ENCODE measurements at places on chromosomes 6 and 20. TPM values are rescaled to one million over a fixed set of nuclear protein-coding genes. Genes with fewer than 3 reads are reported as not detected.

DNA sequence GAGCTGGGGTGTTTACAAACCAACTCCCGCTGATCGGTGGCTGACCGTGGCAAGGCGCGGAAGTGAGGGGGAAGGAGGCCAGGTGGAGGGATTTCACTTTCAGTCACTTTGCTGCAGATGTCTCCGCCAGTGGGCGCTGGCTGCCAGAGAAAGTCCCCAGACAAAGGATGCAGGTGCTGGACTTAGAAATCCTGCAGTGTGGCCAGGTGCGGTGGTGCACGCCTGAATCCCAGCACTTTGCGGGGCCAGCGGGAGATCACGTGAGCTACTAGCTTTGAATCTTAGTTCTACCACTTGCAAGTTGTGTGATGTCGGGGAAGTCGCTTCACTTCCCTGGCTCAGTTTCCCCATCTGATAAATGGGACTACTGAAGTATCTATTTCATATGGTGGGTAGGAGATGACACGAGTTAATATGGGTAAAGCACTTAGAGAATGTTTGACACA is 180.4 kb downstream of the ZNF217 start:
- DNase-seq, result peak; percentile 45

GRCh38 chr20:60694763-60695162 is 557.3 kb upstream of the CDH4 start:
- DNase-seq, result no peak

GRCh38 chr6:70957284-70957617 is 391 bp upstream of the B3GAT2 start:
- no peak for DNase-seq

The GSTA3 gene
- total RNA-seq, result not detected

DNA sequence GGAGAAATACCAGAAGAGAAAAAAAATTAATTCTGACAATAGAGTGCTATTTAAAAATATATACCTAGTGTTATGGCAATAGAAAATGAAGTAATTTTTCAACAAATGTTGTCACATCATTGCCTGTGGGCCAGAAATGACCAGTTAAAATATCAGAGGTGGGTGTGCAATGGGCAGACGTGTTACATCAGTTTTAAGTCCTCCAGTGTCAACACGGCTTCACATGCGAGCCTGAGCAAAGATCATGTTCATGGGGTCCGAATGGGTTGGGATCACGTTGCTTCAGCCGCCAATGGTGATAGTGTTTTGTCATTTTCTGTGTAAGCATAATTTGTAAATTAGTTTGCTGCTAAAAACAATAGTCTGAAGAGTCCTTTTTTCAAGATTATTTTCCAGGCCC is 27.5 kb downstream of the TMEM200A start:
- DNase-seq, result no peak

- DNase-seq, result peak; percentile 63
Measured at GRCh38 chr6:133889557-133890403, 867 bp downstream of the TCF21 start.

- no peak for DNase-seq
Measured at GRCh38 chr6:25488156-25488555, 163.9 kb upstream of the SCGN start.

- DNase-seq, result no peak
Measured at GRCh38 chr20:62186096-62186426, 3.2 kb downstream of the MTG2 start.

The XKR7 gene
- not detected for total RNA-seq

GRCh38 chr6:102902471-102902870 is 1509.0 kb downstream of the GRIK2 start:
- DNase-seq, result no peak

- peak; percentile 51 for DNase-seq
Measured at GRCh38 chr6:170505306-170505705, 47.8 kb downstream of the PSMB1 start.

DNA sequence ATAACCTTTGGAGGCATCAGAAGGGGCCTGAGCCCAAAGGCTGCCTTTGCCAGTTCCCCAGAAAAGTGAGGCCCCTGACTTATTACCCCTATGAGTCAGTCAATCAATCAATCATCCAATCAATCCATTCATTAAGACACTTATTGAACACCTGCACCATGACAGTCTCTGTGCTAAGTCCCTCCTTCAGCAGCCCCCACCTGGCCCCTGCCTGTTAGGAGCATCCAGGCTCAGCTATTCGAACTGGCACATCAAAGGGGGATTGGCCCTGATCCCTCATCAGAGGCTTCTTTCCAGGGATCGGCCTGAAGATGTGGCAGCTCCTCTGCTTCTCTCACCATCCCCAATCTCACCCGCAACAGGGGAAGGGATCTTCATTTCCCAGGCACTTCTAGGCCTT is 27.7 kb upstream of the VEGFA start:
- no peak for DNase-seq

The POM121L2 gene
- total RNA-seq, result not detected

The ME1 gene
- total RNA-seq, result 24.7 TPM

DNA sequence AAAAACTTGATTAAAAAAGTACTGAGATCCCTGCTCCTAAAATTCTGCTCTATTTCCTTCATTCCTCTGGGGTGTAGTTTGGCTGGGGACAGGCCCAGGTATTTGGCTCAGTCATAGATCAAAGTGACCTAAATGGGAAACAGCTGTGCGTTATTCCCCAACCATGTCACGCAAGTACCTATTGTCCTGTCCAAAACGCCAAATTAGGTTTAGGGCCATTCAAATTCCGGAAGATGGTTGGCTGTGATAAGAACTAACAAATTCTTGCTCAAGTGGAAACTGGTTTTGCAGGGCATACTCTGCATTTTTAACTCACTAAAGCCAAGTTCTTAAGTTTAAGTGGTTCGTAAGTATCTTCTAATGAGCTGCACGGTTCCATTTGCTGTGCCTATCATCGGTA is 147.6 kb upstream of the TMEM170B start:
- no peak for DNase-seq

The CD24 gene
- 0.75 TPM for total RNA-seq

The DDX43 gene
- 0.62 TPM for total RNA-seq

DNA sequence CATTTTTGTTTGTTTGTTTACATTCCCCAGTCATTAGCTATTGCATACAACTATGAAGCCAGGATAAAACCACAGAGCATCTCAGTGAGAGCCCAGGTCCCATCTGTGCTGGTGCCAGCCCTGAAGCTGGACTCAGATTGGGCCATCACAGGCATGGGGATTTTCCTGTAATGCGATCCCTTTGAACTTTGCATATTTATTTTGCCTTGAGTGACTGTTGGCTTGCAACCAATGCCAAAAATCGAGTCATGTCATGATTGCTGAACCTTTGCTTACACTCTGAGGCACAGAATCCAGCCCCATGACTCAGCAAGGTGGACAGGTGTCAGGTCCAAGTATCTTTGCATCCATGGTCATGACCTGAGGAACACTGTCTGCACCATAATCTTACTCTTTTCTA is 46.2 kb upstream of the GGTLC1 start:
- no peak for DNase-seq

DNA sequence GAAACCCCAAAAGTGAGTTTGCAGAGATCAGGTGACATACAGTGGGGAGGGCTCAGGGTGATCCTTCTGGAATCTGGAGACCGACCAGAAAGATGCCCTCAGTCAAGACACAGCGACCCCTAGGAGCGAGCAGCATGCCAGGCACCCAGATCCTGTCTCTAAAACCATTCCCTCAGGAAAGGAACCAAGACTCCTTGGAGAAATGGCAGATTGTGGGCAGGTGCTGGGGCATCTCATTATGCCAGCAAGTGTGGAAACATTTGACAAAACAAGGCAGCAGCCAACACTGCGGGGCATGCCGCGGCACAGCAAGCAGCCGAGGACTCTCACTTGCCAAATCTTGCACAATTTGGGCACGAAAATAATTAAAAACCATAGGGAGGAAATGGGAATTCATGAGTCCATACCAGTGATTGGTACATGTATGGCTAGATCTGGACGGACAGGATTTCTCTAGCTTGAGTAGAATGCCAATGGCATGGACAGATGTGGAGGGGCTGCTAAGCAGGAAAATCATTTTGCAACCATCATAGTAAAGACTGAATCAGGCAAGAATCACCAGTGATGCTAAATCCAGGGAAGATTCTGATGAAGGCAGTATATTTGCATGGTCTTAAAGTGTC is 76.9 kb downstream of the GINS1 start:
- DNase-seq, result no peak

DNA sequence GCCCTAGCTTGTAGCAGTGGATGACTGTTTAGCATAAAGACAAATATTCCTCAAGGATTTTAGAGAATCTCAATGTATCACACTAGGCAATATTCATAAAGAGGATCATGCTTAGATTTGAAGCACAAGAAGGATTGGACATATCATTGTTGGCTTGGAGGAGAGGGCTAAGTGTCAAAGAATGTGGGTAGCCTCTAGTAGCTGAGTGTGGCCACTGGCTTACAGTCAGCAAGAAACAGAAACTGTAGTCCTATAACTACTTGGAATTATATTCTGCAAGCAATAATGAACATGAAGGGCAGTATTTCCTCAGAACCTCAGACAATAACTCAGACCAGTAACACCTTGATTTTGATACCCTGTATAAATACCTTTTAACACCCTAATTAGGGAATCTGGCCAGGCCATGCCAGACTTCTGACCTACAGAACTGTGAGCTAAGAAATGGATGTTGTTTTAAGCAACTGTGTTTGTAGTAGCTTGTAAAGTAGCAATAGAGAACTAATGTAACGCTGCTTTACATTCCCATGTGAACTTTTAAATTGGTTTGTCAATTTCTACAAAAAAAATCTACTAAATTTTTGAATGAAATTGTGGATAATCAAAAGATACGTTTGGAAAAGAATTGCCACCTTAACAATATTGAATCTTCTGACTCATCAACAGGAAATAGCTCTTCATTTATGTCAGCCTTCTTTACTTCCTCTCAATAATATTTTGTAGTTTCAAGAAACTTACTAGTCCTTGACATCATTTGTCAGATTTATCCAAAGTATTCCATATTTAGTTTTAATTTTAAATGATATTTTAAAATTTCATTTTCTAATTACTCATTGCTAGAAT is 65.2 kb upstream of the RSPO3 start:
- DNase-seq, result no peak

DNA sequence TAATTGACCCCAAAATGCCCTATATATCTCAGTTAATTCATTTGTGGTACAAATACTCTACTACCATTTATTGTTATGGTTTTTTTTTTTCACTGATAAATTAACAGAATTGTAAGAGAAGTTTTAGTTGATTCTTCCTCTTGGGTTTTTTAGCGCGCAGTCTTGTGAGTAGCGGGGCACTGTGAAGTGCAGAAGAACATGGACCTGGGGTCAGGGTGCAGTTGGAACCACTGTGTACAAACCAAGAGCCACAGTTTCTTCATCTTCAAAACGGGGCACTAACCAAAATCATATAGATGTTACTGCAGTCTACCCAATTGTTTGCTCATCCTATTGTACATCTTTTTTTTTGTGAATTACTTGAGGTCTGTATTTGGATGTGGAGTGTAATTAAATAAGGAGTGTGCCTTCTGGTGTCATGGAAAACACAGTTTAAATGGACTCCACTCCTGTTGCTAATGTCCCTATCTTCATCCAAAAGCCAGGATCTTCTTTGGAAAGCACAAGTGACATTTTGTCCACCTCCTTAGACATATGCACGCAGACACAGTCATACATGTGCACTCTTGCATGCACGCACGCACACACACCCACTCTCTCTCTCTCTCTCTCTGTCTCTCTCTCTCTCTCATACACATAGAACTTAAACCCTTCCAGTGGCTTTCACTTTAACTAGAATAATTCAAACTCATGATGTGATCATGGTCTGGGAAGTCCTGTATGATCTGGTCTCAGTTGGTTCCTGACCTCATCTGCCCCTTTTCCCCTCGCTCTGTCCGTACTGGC is 51.5 kb downstream of the AFDN start:
- DNase-seq, result no peak

DNA sequence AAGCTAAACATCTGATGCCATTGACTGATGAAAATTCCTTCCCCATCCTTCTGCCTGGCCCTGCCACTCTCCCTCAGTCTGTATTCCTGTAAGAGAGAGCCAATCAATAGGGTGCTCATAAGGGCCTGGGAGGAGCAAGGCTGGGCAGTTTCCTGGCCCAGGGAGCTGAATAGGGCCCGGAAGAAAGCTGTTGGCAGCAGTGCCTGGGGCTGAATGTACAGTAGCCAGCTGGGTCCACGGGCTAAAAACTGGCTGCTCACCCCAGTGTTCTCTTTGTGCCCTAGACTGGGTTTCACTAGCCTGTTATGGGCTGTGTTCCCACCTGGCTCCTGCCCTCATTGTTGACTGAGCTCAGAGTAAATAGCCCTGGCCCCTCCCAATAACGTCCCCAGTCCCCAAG is 1.7 kb upstream of the WFDC2 start:
- DNase-seq, result no peak

- no peak for DNase-seq
Measured at GRCh38 chr6:62516291-62517141, 230.5 kb upstream of the KHDRBS2 start.

DNA sequence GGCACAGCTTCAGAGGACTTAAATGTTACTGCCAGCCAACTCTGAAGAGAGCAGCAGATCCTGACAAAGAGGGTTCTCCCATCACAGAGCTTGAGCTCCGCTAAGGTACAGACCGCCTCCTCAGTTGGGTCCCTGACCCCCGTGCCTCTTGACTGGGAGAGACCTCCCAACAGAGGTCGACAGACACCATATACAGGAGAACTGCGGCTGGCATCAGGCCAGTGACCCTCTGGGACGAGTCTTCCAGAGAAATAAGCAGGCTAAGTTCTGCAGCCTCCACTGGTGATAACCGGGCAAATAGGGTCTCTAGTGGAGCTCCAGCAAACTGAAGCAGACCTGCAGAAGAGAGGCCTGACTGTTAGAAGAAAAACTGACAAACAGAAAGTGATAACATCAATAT is 187.0 kb downstream of the CLVS2 start:
- peak; percentile 37 for DNase-seq

GRCh38 chr20:24166123-24166381 is 177.5 kb upstream of the GGTLC1 start:
- no peak for DNase-seq

The TREM2 gene
- 0.35 TPM for total RNA-seq

The GJA1 gene
- 214 TPM for total RNA-seq

DNA sequence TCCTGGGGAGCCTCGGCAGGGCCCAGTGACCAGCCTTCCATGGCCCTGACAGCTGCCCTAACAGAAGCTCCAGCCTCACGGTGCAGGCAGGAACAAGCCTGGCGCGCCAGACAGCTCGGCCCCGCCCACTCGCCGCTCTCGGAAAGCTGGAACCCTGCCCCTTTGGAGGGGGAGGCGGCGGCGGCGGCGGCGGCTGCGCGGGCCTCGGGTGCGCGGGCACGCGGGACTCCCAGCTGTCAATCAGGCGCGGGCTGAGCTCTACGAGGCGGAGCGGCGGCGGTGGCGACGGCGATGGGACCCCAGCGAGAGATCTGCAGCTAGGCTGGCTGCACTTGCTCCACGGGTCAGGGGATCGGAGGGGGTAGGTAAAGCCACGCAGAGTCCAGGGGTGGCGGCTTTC is at the start of gene NRSN1:
Gene NRSN1 (plus strand): TSS at position 236 of the 400 bp plus-strand sequence. CDS start 8,113 bp downstream, outside the sequence.
- no peak for DNase-seq

The UNC93A gene
- not detected for total RNA-seq

DNA sequence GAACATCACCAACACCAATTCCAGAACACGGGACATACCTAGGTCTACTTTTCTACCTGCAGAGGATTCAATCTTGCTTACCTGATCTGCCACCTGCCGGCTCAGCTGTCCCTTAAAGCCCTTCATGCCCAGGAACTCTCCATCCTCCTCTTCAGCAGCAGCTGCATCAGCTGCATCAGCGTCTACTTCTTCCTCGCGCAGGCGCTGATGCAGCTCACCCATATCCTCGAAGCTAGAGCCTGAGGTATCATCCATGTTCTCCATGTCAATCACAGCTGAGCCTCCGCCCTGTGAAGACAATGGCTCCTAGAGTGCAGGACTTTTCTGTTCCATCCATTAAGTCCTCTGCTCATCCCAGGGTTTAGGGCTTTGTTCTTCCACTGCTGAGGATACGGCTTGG is 918 bp downstream of the YIPF3 start:
- DNase-seq, result no peak

Data from Right ventricle myocardium superior (tissue), 1 donor.